NCI-H187 treated with DMSO at 0.1 percent for 48 hours (cell line): ENCODE measurements at places on chromosomes 3 and 15.

DNA sequence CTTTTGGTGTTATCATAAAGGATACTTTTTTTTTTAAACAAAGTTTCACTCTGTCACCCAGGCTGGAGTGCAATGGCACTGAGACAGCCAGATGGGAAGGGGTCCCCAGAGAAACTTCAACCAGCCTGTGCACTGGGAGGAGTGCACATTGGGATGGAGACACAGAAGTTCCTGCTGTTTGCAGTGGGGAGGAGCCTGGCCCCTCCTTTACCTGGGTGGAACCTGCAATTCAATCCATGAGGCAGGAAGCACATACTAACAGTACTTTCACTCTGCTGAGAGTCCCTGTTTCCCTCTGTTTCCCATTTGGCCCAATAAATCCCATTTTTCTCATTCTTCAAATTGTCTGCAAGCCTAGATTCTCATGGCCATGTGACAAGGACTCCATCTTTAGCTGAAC, 42.3 kb upstream of the LHFPL4 start:
- no peak for DNase-seq

- DNase-seq: no peak
Measured at GRCh38 chr3:188567478-188568195, 413.7 kb downstream of the LPP start.

GRCh38 chr15:48965972-48966371, 2.3 kb upstream of the SHC4 start:
- DNase-seq: no peak

DNA sequence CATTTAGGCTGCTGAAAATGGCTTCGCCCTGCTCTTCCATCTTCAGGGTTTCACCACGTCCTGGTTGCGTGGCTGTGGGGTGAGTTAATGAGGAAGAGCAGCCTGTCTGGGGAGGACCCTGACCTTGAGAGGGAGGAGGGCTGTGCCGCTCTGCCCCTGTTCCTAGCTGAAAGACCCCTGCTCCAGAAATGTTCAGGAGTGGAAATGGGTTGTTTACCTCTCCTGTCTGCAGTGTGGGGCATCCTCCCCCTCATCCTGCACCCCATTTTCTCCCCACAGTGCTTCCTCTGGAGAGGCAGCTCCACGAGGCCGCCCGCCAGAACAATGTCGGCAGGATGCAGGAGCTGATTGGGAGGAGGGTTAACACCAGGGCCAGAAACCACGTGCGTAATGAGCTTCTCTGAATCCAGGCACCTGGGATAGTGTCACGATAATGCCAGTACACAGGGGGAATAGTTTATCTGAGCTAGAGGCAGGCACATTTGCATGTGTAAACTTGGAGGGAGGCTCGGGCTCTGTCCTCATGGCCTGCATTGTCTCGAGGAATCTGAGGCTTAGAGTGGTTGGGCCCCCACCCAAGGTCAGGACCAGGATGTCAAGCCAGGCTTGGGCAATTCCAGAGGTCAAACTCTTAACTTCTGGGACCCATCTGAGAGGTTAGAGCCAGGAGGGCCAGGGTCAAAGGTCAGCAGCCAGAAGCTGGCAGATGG, 4.0 kb downstream of the ANKDD1A start:
- no peak for DNase-seq

- no peak for DNase-seq
Measured at GRCh38 chr15:84950570-84951111, 31.0 kb upstream of the PDE8A start.

DNA sequence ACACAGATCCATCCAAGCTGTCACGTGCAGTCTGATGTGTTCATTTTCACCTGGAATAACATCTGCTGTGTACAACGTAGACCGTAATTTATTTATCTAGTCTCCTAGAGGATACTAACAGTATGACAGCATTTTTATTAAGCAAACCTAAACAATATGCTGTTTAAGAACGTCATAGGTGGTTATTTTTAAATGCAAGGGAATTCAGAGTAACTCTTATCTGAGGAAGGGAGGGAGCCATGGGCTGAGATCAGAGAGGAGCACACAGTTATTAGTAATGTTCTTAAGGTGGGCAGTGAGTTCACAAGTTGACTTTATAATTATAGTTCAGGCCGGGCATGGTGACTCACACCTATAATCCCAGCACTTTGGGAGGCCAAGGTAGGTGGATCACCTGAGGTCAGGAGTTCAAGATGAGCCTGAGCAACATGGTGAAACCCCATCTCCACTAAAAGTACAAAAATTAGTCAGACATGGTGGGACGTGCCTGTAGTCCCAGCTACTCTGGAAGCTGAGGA, 193.6 kb downstream of the UACA start:
- no peak for DNase-seq
